ENCODE measurements at places on chromosomes 3 and 15. TPM values are rescaled to one million over a fixed set of nuclear protein-coding genes. Genes with fewer than 3 reads are reported as not detected.
A peak's percentile ranks its signal among the peaks of the same experiment; 100 is the strongest.

Gene ESYT3
- total RNA-seq = 0.91 TPM

Gene POLQ
- 0.79 TPM for total RNA-seq

GRCh38 chr3:160449636-160450598 lies at the start of gene TRIM59:
Gene TRIM59 (minus strand): TSS chr3:160449786. CDS start chr3:160439183, 10,603 bp downstream.
- peak; percentile 87 for DNase-seq

- DNase-seq = no peak
Observed at GRCh38 chr3:98966862-98967546, 65.5 kb upstream of the DCBLD2 start.

DNA sequence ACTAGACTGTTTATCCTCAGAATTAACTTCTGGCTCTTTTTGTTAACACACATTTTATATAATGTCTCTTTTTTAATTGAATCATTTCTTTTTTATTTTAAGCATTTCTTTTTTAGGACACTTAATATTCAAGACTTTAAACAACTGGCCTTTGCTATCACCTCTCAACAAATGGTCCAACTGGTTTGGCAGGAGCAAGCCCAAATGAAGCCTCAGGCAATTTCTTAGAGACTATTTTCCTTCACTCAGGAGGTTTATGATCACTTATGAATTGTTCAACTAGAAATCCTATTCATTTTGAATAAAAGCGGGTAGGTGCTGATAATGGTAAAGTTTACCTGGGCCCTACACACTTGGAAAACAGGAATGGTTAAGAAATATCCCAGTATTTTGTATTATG lies 705.6 kb upstream of the GBE1 start:
- no peak for DNase-seq

DNA sequence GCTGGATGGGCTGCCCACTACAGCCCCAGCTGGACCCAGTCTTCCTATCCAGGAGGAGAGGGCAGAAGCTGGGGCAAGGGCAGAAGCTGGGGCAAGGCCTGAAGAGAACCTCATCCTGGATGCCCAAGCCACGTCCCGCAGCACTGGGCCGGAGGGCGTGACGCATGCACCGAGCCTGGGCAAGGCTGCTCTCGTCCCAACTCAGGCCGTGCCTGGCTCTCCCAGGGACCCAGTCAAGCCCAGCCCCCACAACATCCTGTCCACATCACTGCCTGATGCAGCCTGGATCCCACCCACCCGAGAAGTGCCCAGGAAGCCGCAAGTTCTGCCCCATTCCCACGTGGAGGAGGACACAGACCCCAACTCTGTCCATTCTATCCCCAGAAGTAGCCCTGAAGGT lies 22.3 kb downstream of the FBLN2 start:
- no peak for DNase-seq

GRCh38 chr15:68385240-68385561 lies 46.8 kb downstream of the ITGA11 start:
- DNase-seq = no peak

Gene ZNF620
- total RNA-seq = 3.3 TPM

Gene AP3S2
- 35.6 TPM for total RNA-seq

Gene POPDC2
- total RNA-seq = 383 TPM

DNA sequence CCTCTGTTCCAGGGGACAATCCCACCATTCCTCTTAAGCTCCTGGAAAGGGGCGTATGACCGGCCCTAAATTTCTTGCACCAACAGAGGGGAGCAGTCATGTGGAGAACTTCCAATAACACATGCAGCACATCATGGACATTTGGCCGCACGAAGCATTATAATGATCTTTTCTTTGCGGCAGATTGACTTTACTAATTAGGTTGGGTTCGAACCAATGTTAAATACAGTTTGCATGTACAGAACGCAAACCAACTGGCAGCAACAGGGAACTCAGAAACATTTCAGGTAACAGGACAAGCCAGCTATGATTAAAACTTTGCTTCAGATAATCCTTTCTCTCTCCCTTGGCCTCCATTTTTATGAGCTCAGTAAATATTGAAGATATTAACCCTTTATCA lies 100.8 kb upstream of the ADPGK start:
- DNase-seq = no peak

DNA sequence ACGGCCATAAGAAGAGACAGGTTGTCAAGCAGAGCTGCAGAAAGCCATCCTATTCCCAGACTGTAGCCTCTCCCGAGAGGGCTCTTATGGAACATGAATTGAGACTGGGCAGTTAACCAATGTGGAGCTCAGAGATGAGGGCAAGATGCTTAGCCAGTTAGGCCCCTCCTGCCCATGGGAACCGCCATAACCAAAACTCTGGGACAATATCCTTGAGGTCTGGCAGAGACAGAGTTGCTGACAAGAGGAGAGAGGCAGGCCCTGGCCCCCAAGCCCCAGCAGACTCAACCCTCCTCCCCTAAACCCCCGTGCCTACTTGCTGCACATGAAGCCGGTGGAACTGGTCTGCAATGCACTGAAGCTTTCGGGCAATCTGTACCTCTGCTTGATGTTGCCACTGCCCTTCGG lies 4.8 kb downstream of the BMF start:
- DNase-seq = no peak

DNA sequence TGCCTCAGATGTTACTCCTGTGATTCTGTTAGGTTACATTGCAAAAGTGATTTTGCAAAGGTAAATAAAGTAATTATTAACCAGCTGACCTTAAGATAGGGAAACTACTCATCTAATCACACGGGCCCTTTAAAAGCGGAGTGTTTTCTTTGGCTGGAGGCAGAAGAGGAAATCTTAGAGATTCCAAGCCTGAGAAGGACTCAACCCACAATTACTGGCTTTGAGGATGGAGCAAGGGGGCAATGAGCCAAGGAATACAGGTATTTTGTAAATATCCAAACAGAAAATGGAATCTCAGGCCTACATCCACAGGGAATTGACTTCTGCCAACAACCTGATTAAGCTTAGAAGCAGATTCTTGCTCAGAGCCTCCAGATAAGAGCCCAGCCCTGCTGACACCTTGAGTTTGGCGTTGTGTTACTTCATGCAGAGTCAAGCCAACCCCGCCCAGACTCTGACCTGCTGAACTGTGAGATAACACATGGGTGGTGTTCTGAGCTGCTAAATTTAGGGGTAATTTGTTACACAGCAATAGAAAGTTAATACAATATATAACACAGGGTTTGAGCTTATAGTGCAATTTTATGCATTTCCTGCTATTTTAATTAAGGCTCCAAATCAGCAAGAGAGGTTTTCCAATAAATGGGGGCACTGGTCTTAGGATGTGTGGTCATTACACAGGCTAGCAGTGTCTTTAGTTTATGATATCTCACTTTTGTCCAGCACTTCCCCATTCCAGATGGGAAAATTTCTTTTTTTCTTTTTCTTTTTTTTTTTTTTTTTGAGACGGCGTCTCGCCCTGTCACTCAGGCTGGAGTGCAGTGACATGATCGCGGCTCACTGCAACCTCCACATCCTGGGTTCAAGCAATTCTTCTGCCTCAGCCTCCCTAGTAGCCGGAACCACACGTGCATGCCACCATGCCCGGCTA lies 19.5 kb downstream of the NFKBIZ start:
- peak; percentile 78 for DNase-seq

DNA sequence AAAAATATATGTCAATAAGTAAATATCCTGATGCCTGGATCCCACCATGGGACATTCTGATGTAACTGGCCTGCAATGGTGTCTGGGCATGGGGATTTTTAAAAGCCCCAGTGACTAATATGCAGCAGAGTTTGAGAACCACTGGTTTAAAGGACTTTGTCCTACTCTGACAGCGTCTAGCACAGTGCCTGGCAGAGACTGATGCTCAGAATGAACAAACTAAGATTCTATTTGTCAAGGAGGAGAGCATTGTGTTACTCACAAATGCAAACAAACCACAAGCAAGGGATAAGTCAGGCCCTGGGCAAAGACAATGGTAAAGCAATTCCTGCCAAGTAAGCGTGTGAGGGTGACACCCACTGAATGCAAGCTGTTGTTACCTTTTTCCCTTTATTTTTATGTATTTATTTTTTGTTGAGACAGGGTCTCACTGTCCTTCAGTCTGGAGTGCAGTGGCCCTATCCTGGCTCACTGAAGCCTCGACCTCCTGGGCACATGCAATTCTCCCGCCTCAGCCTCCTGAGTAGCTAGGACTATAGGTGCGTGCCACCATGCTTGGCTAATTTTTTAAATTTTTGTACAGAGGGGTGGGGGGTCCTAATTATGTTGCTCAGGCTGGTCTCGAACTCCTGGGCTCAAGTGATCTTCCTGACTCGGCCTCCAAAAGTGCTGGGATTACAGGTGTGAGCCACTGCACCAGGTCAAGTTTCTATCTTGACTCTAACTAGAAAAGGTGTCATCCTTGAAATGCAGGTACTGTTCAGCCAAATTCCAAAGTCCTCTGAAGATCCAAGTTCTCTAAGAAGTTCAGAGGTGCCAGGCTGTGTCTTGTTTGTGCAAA lies 909 bp upstream of the GPD1L start:
- DNase-seq = no peak

- DNase-seq = no peak
Observed at GRCh38 chr15:85164841-85165466, 183.3 kb downstream of the PDE8A start.

Gene CCR4
- 0.24 TPM for total RNA-seq

- DNase-seq = no peak
Observed at GRCh38 chr3:129684270-129684669, 77.8 kb upstream of the PLXND1 start.

DNA sequence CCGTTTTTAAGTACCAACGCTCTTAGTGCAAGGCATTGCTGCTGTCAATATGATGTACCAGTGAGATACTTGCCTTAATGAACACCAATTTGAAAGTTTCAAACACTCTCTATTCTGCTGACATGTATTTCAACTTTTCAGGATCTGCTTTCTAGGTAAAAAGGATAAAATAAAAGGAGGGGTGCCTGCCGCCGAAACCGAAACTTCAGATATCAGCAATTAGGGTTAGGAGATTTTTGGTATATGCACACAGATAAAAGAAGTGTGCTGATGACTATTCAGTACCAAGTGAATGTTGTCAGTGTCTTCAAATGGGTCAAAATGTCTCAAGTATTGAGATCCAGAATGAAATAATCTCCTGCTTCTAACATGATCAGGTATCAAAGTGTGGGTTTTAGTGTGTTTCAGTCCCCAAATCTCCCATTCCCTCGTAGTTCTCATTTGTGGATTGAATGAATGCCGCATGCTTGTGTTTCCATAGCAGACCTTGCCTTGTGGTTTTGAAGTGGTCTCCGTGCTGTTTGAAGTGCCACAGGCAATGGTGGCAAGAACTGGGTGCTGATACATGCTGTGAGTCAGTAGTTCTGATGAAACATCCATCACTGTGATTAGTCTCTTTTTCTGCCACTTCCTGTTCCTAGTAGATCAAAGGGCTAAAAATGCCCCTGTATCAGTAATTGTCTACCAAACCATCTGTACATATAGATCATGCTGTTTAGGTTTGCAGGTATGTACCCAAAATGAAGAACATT lies 22.5 kb downstream of the CHST14 start:
- DNase-seq = no peak

Measured in left cardiac atrium (tissue), 4 donors.